G401 (cell line): ENCODE measurements at places on chromosomes 2 and 18. TPM values are rescaled to one million over a fixed set of nuclear protein-coding genes. Genes with fewer than 3 reads are reported as not detected.

DNA sequence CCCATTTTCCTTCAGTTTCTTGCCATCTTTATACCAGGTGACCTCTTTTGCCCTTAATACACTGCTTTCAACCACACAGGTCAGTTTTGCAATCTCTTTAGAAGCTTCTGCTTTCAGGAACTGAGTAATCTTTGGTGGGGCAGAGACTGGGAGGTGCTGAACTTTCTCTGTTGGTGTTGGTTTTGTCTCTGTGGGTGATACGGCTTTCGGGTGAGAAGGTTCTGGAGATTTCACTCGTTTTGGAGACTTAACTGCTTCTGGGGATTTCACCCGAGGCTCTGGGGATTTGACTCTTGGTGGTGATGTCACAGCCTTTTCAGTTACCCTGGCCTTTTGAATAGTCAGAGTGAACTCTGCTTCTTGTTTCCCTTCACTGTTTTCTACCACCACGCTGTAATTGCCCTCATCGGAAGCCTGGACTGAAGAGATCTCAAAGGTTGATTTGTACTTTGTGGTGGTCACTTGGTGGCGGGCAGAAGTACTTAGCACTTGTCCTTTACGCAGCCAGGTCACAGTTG, 50.4 kb downstream of the PLEKHA3 start:
- DNase-seq, result no peak

Gene EDAR
- not detected in 2 replicates for total RNA-seq

- DNase-seq, result no peak
These were observed 42.1 kb downstream of the ZC3H6 start for GRCh38 chr2:112317303-112318158.

Gene ASXL3
- total RNA-seq, result not detected in 2 replicates
